ENCODE measurements at places on chromosomes 2 and 18. TPM values are rescaled to one million over a fixed set of nuclear protein-coding genes. Genes with fewer than 3 reads are reported as not detected.

DNA sequence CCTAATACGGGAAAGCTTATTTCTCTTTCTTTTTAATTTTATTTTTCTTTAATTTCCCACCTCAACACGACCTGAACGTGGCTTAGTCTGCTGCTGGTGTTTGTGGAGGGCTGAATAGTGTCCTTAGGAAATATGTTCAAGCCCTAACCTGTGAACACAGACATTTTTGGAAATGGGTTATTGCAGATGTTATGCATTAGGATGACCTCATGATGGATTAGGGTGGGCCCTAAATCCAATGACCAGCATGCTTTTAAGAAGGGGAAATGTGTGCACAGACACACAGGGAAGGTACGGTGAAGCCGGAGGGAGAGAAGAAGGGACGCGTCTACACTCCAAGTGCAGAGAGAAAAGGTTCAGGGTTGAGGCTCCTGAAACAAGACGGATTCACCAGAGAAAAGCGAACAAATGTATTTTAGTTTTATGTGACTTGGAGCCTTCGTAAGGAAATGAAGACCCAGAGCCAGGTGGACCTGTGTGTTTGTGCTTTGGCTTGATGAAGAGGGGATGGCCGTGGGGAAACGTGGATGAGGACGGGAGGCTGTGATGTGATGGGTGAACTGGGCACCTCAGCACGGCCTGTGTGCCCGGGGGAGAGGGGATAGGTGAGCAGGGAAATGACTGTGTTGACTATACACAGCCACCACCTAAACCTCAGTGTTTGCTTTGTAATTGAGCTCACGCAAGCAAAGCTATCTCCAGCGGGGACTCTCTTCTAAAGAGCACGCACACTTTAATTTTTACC is 37.5 kb downstream of the RTP5 start:
- DNase-seq: no peak

DNA sequence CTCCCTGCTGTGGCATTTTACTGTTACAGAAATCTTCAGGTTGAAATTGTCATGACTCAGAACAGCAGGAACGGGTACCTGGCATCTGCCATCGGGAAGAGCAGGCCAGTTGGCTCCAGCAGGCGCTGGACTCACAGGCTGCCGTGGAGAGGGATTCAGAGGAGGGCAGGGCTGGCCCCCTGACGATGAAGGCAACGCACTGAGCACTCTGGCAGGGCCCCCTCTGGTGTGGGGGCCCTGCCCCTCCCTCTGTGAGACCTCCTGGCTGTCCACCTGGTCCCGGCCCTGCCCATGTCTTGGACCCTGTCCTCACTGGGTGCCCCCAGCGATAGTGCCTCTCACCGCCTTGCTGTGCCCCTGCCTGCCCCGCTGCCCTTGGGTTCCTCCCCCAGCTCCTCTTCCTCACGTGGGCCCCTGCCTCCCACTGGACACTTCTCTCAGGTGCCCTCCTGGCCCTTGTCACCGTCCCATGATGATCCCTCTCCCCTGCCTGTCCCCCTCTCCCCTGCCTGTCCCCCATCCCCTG is 23.3 kb upstream of the ALLC start:
- DNase-seq: peak; percentile 50

DNA sequence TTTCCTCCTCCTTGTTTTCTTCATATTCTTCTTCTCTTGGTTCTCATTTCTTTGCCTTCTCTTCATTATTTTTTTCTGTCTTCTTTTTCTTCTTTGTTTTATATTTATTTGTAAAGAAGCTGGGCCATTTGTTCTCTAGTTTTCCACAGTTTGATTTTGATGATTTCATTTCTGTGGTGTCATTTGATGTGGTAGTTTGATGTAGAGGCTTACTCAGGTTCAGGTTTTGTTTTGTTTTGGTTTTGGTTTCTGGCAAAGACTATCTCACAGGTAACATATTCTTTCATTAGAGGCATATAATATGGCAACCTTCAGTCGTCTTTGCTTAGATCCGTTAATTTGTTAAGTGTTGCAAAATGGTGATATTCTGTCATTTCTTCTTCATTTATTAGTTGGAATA is 75.3 kb downstream of the BABAM2 start:
- DNase-seq: no peak

DNA sequence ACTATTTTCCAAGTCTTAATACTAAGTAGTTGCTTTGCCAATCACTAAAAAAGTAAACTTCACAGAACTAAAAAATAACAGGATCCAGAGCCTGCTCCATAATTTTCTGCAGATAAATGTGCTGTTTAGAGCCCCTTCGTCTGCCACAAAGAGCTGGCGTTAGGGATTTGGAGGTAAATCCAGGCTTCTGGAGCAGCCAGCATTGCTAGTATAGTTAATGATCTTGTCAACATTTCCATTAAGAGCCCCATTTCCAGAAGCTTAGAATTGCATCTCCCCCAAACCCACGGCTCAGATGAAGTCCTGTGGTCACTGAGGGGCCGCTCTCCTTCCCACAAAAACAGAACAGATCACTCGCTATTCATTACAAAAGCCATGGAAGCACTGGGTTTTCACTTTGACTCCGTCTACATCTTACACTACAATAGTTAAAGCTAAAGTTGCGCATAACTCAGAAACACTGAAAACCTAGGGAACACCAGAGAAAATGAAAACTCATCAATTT is 41.9 kb downstream of the ZNF516 start:
- DNase-seq: no peak

DNA sequence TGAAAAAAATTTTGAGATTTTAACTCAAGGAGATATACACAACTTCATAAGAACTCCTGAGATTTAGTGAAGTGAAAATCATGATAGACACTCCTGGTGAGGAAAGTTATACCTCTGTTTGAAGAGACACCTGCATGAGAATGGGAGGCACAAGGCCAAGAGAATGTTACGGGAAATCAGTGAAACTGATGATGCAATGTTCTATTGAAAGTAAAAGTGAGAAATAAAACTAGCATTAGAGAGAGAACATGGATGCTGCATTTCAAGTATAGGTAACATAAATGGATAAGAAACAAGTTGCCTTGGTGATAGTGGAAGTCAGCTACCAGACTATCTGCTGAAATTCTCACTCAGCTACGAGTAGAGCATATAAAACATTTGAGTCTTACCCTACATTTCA is 562.1 kb upstream of the FANCL start:
- DNase-seq: no peak

DNA sequence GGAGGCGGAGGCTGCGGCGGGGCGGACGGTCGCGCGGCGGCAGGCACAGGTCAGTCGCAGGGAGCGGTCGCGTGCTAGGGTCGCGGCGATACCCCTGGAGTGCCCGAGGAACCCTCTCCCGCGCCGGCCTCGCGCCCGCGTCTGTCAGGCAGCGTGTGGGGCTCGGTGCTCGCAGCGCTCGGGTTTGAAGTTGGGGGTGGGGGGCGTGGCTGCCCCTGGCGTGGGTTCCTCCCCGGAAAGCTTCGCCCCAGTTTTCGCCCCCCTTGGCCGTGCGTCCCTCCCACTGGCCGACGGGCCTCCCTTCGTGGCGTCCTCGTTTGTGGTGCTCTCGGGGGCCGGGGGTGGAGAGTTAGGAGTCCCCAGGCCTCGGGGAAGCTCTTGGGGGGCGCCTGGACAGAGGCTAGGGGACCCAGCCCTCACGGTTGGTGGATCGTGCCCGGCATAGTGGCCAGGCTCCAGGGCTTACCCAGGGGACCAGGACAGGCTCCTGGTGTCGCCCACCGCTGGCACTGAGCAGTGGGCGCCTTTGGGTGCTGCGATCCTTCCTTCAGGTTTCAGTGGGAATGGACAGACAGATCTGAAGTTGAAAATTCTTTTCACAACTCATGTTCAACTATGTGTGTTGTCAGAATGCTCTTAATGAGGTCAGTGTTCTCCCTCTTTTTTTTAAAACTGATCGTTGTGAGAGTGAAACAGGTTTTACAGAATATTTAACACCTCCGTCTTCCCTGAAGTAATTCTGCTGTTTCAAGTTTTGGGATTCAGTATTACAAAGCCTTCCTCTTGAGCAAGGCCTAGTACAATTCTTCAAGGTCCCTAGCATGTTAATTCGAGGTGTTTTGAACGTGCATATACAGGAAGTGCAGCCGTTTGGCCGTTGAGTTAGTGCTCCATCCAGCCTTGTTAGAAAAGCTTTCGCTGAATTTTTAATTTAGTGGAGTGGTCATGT is 604 bp downstream of the RALBP1 start:
- DNase-seq: no peak

The DNAH7 gene
- 0.41 TPM for total RNA-seq

The GKN1 gene
- total RNA-seq: not detected
